ENCODE measurements at places on chromosomes 6 and 20. TPM values are rescaled to one million over a fixed set of nuclear protein-coding genes. Genes with fewer than 3 reads are reported as not detected.

- no peak overlapping the region for H3K27ac ChIP-seq
- H3K36me3 ChIP-seq = no peaks in the 10 kb centered on the region
- no peak for DNase-seq
- H3K4me3 ChIP-seq = no peak overlapping the region
- H3K4me1 ChIP-seq = no peaks in the 10 kb centered on the region
These were observed 388.4 kb upstream of the JARID2 start for GRCh38 chr6:14857501-14857900.

GRCh38 chr20:16758454-16759180, 10.5 kb downstream of the OTOR start:
- no peaks in the 10 kb centered on the region for H3K36me3 ChIP-seq
- H3K4me1 ChIP-seq = peaks cover 25% of the 10 kb centered on the region
- no peak overlapping the region for H3K27ac ChIP-seq
- no peak overlapping the region for H3K4me3 ChIP-seq

- peaks cover 31% of the 10 kb centered on the region for H3K27me3 ChIP-seq
- no peak for DNase-seq
These were observed 3.1 kb downstream of the HS3ST5 start for GRCh38 chr6:114339706-114340105.

DNA sequence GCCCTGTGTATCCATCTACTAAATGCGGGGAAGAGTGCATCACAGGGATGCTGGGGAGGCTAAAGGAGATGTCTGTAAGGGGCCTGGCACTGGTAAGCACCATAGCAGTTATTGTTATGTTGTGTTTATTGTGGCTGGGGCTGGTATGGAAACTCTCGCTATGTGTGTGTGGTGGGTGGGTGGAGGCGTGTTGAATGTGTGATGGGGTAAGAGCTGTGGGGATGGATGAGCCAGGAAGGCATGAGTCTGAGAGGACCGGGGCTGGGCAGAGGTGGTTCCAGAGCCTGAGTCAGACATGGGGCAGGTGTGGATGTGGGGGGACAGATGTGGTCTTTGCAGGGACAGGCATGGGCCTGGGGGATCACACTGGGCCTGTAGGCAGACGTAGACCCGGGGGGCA, 88.1 kb downstream of the GRM4 start:
- no peaks in the 10 kb centered on the region for H3K4me1 ChIP-seq
- no peak overlapping the region for H3K4me3 ChIP-seq
- no peak overlapping the region for H3K27ac ChIP-seq
- H3K27me3 ChIP-seq = peaks cover 81% of the 10 kb centered on the region
- H3K36me3 ChIP-seq = no peaks in the 10 kb centered on the region

- peaks cover 10% of the 10 kb centered on the region for H3K4me1 ChIP-seq
- H3K36me3 ChIP-seq = no peaks in the 10 kb centered on the region
- no peaks in the 10 kb centered on the region for H3K27me3 ChIP-seq
- H3K4me3 ChIP-seq = no peak overlapping the region
These were observed 169.3 kb downstream of the CD83 start for GRCh38 chr6:14286634-14287428.

DNA sequence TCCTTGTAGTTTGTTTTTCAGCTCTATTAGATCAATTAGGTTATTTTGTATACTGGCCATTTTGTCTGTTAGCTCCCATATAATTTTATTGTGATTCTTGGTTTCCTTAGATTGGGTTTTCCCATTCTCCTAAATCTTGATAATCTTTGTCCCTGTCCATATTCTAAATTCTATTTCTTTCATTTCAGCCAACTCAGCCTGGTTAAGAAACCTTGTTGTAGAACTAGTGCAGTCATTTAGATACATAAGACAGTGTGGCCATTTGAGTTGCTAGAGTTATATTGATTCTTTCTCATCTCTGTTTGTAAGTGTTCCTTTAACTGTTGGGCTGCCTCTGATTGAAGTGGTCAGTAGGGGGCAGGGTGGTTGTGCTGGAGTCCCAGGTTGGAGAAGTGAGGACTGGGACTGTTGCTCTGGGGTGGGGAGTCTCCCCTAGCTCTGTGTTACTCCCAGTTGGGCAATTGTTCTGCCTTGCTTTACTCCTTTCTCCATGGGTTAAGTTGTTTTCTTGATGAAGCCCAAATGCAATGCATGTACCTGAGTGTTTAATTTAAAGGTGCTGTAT, 98.8 kb upstream of the NRN1 start:
- H3K4me3 ChIP-seq = no peak overlapping the region
- DNase-seq = no peak
- no peaks in the 10 kb centered on the region for H3K4me1 ChIP-seq
- H3K27me3 ChIP-seq = no peaks in the 10 kb centered on the region
- no peaks in the 10 kb centered on the region for H3K36me3 ChIP-seq

DNA sequence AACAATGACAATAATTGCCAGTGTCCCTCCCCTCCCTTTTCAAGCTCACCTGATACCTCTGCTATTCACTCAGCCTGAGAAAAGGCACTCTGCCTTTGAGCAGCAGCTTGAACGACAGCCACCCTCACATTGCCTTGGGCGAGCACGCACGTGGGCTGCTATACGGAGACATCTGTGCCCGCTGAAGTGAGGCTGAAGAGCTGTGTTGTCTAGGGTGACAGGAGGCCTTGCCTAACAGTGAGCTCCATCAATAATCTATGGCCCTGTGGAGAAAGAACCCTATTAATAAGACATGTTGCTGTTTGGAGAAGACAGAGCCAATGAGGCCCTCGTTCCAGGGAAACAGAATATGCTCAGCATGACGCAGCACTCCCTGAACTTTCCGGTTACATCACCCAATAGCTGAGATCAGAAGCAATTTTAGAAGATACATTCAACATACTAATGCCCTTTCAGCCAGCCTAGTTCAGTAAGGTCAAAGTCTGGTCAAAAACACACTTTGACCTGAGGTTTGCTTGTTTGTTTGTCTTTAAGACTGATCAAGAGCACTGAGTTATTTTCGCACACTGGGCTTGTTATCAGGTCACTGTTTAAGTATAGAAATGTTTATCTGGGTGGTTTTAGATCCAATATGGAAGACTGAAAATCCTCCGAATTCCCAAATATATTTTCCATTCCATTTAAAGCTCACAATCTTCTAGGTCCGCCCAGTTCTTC, 30.6 kb downstream of the RBM24 start:
- H3K4me1 ChIP-seq = no peaks in the 10 kb centered on the region
- H3K4me3 ChIP-seq = no peak overlapping the region
- H3K36me3 ChIP-seq = no peaks in the 10 kb centered on the region
- no peak overlapping the region for H3K27ac ChIP-seq

DNA sequence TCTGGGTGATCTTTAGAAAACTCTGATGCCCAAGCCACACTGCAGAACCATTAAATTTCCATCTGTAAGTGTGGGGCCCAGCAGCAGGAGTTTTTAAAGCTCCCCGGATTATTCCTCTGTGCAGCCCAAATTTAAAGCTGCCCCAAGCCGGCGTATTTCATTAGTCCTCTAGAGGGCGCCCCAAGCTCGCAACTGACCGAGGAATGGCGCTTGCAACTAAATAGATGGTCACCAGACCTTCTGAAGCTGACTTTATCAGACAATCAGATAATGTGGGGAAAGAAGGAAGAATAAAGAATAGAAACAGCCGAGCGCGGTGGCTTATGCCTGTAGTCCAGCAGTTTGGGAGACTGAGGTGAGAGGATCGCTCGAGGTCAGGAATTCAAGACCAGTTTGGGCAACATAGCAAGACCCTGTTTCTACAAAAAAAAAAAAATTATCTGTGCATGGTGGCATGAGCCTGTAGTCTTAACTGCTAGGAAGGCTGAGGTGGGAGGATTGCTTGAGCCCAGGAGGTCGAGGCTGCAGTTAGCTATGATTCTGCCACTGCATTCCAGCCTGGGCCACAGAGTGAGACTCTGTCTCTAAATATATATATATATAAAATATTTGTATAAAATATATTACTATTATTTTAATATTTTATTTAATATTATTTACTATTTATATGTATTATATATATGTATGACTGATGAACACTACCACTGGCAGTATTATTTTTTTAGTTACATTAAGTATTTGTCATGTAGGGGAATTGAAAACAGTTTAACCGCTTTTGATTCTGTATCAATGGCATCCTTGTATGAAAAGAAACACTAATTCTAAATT, 56.0 kb downstream of the OTOR start:
- DNase-seq = peak; percentile 62
- H3K4me1 ChIP-seq = no peaks in the 10 kb centered on the region
- H3K36me3 ChIP-seq = no peaks in the 10 kb centered on the region
- H3K27ac ChIP-seq = no peak overlapping the region
- H3K4me3 ChIP-seq = no peak overlapping the region

- H3K36me3 ChIP-seq = peaks cover 30% of the 10 kb centered on the region
- peaks cover 13% of the 10 kb centered on the region for H3K4me1 ChIP-seq
- no peak overlapping the region for H3K4me3 ChIP-seq
- no peak overlapping the region for H3K27ac ChIP-seq
- no peak for DNase-seq
These were observed 36.8 kb downstream of the PMEPA1 start for GRCh38 chr20:57672953-57673575.

WFDC10B gene
- not detected for total RNA-seq

HLA-DPB1 gene
- total RNA-seq = not detected

DNA sequence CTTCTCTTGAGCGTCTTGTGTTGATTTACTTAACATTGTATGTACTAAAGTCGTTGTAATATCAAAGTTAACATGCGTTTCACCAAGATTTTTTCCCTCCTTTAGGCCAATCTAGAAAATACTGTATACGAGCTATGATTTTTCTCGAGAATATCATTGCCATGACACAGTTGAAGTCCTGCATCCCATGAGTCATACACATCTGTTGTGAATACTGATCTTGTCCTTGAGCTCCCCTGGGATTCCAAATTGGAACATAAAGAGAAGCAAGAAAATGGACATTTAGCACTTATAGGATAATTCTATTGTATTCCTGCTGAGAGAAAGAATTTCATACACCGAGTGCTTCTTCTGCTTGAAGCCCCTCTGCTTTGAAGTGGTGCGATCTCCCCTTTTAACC, 109.6 kb downstream of the SLC35B3 start:
- no peaks in the 10 kb centered on the region for H3K4me1 ChIP-seq
- H3K36me3 ChIP-seq = no peaks in the 10 kb centered on the region
- no peak overlapping the region for H3K27ac ChIP-seq
- no peak overlapping the region for H3K4me3 ChIP-seq
- no peak for DNase-seq

DNA sequence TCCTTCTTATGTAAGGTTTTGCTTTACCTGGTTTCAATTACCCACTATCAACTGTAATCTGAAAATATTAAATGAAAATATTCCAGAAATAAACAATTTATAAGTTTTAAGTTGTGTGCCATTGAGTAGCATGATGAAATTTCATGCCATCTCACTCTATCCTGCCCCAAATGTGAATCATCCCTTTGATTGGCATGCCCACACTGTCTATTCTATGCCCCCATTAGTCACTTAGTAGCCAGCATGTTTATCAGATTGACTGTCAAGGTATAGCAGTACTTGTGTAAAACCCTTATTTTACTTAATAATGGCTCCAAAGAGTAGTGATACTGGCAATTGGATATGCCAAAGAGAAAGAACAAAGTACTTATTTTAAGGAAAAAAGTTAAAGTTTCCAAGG, 403.8 kb downstream of the ADGRB3 start:
- no peaks in the 10 kb centered on the region for H3K36me3 ChIP-seq
- no peaks in the 10 kb centered on the region for H3K4me1 ChIP-seq
- H3K27ac ChIP-seq = no peak overlapping the region
- no peak overlapping the region for H3K4me3 ChIP-seq
- no peak for DNase-seq

PPP1R18 gene
- 56.2 TPM for total RNA-seq

- H3K4me3 ChIP-seq = no peak overlapping the region
- no peaks in the 10 kb centered on the region for H3K4me1 ChIP-seq
- H3K36me3 ChIP-seq = no peaks in the 10 kb centered on the region
- DNase-seq = no peak
- no peaks in the 10 kb centered on the region for H3K27me3 ChIP-seq
These were observed 135.1 kb downstream of the FAM83B start for GRCh38 chr6:54981647-54982046.

GINS1 gene
- total RNA-seq = 26.6 TPM

GRCh38 chr6:101069191-101069795, 188.2 kb upstream of the ASCC3 start:
- H3K4me1 ChIP-seq = no peaks in the 10 kb centered on the region
- H3K4me3 ChIP-seq = no peak overlapping the region
- H3K27ac ChIP-seq = no peak overlapping the region
- H3K36me3 ChIP-seq = no peaks in the 10 kb centered on the region
- H3K27me3 ChIP-seq = no peaks in the 10 kb centered on the region

BMP6 gene
- total RNA-seq = not detected

DNA sequence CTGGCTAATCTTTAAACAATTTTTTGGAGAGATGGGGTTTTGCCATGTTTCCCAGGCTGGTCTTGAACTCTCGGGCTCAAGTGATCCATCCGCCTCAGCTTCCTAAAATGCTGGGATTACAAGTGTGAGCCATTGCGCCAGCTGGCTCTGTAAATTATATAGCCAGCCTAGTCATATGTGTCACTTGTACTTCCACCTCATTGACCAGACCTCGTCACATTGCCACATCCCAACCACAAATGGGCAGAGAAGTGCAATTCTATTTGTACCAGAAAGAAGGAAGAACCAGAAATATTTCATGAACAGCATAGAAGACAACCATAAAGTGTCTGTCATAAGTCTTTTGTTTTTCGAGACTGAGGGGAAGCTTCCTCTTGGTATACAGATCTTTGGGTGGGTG, 304.9 kb upstream of the RNF24 start:
- H3K4me1 ChIP-seq = no peaks in the 10 kb centered on the region
- no peak overlapping the region for H3K4me3 ChIP-seq
- no peak overlapping the region for H3K27ac ChIP-seq
- no peaks in the 10 kb centered on the region for H3K36me3 ChIP-seq
- no peaks in the 10 kb centered on the region for H3K27me3 ChIP-seq

LBP gene
- total RNA-seq = not detected

DNA sequence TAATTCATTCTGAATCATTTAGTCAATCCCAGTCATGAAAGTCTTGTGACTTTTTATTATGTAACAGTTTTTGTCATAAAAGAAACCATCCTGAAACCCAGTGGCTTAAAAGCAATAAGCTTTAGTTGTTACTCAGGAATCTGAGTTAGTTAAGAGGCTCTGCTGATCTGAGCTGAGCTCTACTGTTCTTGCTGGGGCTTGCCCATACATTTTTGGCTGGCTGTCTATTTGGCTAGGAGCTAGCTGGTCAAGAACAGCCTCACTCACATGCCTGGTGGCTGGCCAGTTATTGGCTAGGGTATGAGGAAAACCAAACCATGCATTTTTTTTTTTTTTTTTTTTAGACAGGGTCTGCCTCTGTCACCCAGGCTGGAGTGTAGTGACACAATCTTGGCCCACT, 10.6 kb downstream of the TCF21 start:
- H3K4me3 ChIP-seq = no peak overlapping the region
- H3K4me1 ChIP-seq = no peaks in the 10 kb centered on the region
- H3K27ac ChIP-seq = no peak overlapping the region
- DNase-seq = no peak

All from PC-9 (cell line).